Nephron progenitor cell (in vitro differentiated cells): ENCODE measurements at places on chromosomes 1 and 21.

DNA sequence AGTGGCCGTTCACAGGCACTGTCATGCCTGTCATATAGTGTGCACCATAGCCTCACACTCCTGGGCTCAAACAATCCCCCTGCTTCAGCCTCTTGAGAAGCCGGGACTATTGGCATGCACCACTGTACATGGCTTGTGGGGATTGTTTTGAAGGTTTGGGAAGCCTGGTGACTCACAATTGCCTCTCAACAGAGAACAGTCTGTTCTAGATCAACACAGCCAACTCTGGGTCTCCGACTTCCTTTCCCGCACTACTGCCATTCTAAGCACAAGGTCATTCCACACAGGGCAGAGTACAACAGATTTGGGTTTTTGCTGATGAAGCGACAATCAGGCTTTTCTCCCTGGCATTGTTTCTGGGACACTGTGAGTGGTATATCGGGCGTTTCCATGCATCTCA, 15.5 kb upstream of the AHCTF1 start:
- no peak overlapping the region for H3K27ac ChIP-seq
- H3K27me3 ChIP-seq = no peaks in the 10 kb centered on the region
- no peak overlapping the region for H3K4me3 ChIP-seq
- no peak for DNase-seq
- H3K36me3 ChIP-seq = peaks cover 54% of the 10 kb centered on the region

DNA sequence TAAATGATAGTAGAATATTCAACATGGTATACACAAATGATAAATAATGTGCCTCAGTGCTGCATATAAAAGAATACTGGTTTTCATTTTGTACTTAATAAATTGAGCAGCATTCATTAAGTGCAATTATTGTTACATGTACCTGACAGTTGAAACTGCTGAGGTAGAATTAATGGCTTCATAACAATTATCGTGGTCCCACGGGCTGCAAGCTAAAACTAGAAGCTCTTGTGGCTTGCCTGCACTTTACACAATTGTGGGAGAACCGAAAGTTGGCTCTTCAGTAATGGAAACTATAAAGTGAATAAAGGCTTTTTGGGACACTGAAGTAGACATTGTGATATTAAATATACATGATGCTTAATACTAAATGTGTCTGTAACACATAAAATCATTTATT, 23.2 kb downstream of the INSL5 start:
- DNase-seq = no peak
- no peak overlapping the region for H3K4me3 ChIP-seq
- peaks cover 9% of the 10 kb centered on the region for H3K27me3 ChIP-seq
- peaks cover 10% of the 10 kb centered on the region for H3K36me3 ChIP-seq
- no peak overlapping the region for H3K27ac ChIP-seq

DNA sequence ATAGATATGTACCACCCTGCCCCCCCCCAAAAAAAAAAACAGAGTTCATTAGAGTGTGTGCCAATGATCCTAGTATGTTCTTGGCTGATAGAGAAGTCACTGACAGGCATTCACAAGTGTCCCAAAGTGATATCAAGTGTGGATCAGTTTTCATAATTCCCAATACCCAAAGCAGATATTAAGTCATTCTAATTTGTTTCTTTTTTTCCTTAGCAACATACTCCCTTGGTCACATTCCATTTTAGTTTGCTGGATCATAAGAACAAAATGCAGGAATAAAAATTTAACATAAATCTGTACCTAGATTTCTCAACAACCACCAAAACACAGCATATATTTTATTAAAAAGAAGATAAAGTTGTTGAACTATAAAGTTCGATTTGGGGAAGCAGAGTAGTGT, 129.8 kb upstream of the PALMD start:
- DNase-seq = no peak
- no peaks in the 10 kb centered on the region for H3K27me3 ChIP-seq
- H3K4me3 ChIP-seq = no peak overlapping the region
- no peak overlapping the region for H3K27ac ChIP-seq
- no peaks in the 10 kb centered on the region for H3K36me3 ChIP-seq
- no peaks in the 10 kb centered on the region for H3K4me1 ChIP-seq

DNA sequence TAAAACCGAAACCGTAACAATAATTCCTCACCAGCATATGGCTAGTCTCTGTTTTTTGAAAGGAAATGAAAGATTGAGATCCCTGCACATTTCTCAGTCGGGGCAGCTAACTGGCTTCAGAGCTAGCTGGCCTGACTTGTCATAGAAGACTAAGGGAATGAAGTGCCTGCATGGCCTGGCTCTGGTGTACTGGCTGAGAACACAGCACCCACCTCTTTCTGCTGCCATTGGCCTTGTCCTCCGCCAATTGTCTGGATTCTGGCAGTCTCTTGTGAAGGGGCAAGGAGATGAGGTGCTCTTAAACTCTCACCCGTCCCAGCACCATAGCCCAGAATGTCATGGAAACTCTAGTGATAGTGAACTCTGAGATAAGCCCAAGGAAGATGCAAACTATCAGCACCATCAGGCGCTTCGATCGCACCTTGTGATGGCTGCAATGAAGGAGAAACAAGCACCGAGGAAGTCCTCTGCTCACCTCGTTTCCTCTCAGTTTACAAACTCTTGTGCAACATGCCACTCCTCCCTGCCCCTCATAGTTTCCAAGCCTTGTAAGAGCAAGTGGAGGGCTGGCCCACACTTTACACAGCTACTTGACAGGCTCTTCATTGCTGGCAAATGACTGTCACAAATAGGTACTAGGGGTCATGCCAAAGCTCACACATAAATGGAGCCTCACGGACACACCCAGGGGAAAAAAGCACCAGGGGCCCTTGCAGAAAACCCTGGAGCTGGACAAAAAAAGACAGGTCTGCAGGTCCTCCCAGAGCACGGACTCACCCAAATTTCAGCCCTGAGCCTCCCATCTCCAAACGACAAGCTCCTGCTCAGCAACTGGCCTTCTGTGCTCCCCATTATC, 16.4 kb downstream of the INPP5B start:
- peaks cover 3% of the 10 kb centered on the region for H3K27me3 ChIP-seq
- peak overlapping the region; percentile 92 for H3K4me3 ChIP-seq
- peaks cover 25% of the 10 kb centered on the region for H3K4me1 ChIP-seq
- no peak for DNase-seq
- peak overlapping the region; percentile 27 for H3K27ac ChIP-seq
- peaks cover 13% of the 10 kb centered on the region for H3K36me3 ChIP-seq

DNA sequence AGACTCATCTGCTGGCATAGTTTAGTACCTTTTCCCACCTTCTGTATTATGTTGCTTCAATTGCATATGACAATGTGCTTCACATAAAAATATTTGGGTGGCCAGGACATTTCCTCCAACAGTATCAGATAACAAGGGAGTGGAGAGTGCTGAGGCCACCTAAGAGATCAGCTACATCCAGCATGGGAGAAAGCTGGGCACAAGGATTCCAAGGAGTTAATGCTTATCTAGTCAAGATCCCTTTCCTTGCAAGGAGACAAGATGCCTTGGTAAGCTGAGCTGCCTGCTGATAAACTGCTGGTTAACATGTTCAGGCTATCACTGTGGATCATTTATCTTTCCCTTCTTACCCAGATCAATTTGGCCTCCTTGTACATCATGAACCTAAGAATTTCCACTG, 5.4 kb downstream of the TACSTD2 start:
- H3K27me3 ChIP-seq = peaks cover 65% of the 10 kb centered on the region
- peaks cover 22% of the 10 kb centered on the region for H3K4me1 ChIP-seq
- H3K36me3 ChIP-seq = no peaks in the 10 kb centered on the region
- H3K4me3 ChIP-seq = no peak overlapping the region

DNA sequence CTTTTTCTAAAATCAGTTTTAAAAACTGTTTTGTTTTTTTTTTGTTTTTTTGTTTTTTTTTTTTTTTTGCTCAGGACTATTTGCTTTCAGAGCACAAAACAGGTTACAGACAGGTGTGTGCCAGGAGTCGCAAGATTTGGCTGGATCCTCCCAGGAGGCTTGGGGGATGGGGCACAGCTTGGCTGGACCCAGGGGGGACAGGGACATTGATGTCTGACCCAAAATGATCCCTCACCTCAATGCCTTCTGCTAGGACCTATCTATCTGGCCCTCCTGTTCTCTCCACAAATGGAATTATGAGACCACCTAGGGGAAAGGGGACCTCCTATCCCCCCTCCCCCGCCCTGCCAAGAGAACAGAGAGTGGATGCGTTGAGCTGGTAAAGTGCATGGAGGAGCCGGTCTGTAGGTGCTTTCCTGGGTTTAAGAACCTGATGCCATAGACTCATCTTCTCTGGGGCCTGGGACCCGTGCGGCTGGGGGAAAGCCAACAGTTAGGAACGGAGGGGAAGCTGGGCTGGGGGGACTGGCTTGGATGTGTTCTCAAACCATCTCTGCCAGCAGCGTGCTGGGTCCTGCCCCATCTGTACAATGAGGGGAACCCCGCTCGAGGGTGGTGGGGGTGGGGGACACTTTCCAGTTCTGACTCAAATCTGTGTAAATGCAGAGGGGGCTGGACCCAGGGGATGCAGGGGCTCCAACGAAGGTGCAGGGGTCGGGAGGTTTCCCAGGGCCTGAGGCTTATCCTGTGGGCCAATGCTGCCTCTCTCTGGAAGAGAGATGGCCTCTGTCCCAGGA, 28.9 kb downstream of the RUNX3 start:
- no peak overlapping the region for H3K4me3 ChIP-seq
- no peak for DNase-seq
- no peaks in the 10 kb centered on the region for H3K4me1 ChIP-seq
- H3K27ac ChIP-seq = no peak overlapping the region
- H3K27me3 ChIP-seq = peaks cover 22% of the 10 kb centered on the region
- no peaks in the 10 kb centered on the region for H3K36me3 ChIP-seq

GRCh38 chr1:20136249-20136648, 2.9 kb upstream of the PLA2G2F start:
- H3K27me3 ChIP-seq = peaks cover 6% of the 10 kb centered on the region
- no peak for DNase-seq
- H3K27ac ChIP-seq = no peak overlapping the region
- H3K4me1 ChIP-seq = peaks cover 10% of the 10 kb centered on the region
- H3K36me3 ChIP-seq = no peaks in the 10 kb centered on the region

DNA sequence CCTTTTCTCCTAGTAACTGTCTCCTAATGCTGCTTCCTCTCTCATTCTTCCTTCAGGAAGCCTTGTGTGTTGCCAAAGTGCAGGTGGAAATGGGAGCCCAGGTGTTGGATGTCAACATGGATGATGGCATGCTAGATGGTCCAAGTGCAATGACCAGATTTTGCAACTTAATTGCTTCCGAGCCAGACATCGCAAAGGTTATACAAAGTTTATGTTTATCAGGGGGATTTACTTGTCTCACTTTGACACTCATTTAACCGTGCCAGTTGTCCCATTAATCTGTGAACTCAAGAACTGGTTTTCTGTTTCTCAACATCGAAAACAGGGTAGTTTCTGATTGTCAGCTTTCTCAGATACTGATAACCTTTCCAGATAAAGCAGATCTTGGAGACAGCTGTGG, 40.4 kb downstream of the MTR start:
- peak overlapping the region; percentile 10 for H3K27ac ChIP-seq
- H3K36me3 ChIP-seq = peaks cover 59% of the 10 kb centered on the region
- H3K27me3 ChIP-seq = no peaks in the 10 kb centered on the region
- H3K4me1 ChIP-seq = no peaks in the 10 kb centered on the region

GRCh38 chr1:6198646-6199297, 623 bp downstream of the RPL22 start:
- H3K36me3 ChIP-seq = peaks cover 36% of the 10 kb centered on the region
- peak overlapping the region; percentile 25 for H3K27ac ChIP-seq
- peaks cover 48% of the 10 kb centered on the region for H3K4me1 ChIP-seq
- no peak for DNase-seq

GRCh38 chr1:41868241-41868998, 50.3 kb downstream of the HIVEP3 start:
- peaks cover 40% of the 10 kb centered on the region for H3K4me1 ChIP-seq
- H3K4me3 ChIP-seq = no peak overlapping the region
- H3K36me3 ChIP-seq = no peaks in the 10 kb centered on the region
- H3K27ac ChIP-seq = no peak overlapping the region
- no peak for DNase-seq

- H3K36me3 ChIP-seq = no peaks in the 10 kb centered on the region
- H3K4me3 ChIP-seq = no peak overlapping the region
- no peak overlapping the region for H3K27ac ChIP-seq
- peaks cover 31% of the 10 kb centered on the region for H3K27me3 ChIP-seq
- no peaks in the 10 kb centered on the region for H3K4me1 ChIP-seq
Measured at GRCh38 chr1:20443703-20444586, 42.1 kb downstream of the CAMK2N1 start.

DNA sequence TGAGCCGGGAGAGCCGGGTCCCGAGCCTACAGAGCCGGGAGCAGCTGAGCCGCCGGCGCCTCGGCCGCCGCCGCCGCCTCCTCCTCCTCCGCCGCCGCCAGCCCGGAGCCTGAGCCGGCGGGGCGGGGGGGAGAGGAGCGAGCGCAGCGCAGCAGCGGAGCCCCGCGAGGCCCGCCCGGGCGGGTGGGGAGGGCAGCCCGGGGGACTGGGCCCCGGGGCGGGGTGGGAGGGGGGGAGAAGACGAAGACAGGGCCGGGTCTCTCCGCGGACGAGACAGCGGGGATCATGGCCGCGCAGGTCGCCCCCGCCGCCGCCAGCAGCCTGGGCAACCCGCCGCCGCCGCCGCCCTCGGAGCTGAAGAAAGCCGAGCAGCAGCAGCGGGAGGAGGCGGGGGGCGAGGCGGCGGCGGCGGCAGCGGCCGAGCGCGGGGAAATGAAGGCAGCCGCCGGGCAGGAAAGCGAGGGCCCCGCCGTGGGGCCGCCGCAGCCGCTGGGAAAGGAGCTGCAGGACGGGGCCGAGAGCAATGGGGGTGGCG, 371 bp downstream of the ARID1A start:
- H3K4me3 ChIP-seq = no peak overlapping the region
- peak; percentile 49 for DNase-seq
- peaks cover 31% of the 10 kb centered on the region for H3K4me1 ChIP-seq
- H3K36me3 ChIP-seq = no peaks in the 10 kb centered on the region
- H3K27ac ChIP-seq = no peak overlapping the region
- no peaks in the 10 kb centered on the region for H3K27me3 ChIP-seq

GRCh38 chr1:180210008-180210620, 19.9 kb upstream of the LHX4 start:
- no peak for DNase-seq
- no peak overlapping the region for H3K4me3 ChIP-seq
- H3K36me3 ChIP-seq = no peaks in the 10 kb centered on the region
- H3K4me1 ChIP-seq = peaks cover 19% of the 10 kb centered on the region
- H3K27ac ChIP-seq = no peak overlapping the region

DNA sequence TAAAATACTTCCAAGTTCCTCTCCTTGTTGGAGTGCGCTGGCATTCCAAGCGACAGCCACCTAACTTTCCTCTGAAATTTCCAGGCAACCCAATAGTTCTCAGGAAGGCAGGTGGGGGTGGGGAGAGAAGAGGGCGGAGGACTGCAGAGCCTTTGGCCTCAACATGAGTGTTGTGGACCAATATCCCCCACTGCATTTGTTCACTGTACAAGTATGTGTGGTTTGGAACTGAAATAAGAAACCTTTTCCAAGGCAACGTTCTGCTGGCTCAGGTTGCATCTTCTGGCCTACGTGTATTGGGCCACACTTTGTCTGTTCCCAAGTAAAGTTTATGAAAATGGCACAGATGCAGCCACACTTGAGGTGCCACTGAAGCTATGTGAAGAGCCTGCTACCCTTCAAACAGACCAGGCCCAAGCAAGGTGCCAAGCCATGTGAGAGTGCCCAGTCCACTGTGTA, 153.4 kb downstream of the DHRS3 start:
- H3K4me1 ChIP-seq = peaks cover 56% of the 10 kb centered on the region
- no peak for DNase-seq
- peak overlapping the region; percentile 83 for H3K27ac ChIP-seq
- peaks cover 5% of the 10 kb centered on the region for H3K27me3 ChIP-seq
- peaks cover 35% of the 10 kb centered on the region for H3K36me3 ChIP-seq

- no peak overlapping the region for H3K27ac ChIP-seq
- H3K4me3 ChIP-seq = no peak overlapping the region
- no peaks in the 10 kb centered on the region for H3K27me3 ChIP-seq
- no peaks in the 10 kb centered on the region for H3K36me3 ChIP-seq
Measured at GRCh38 chr1:101190441-101190840, 46.4 kb upstream of the S1PR1 start.

GRCh38 chr1:64019818-64020217, 183.6 kb upstream of the UBE2U start:
- H3K27me3 ChIP-seq = no peaks in the 10 kb centered on the region
- no peak overlapping the region for H3K4me3 ChIP-seq
- no peaks in the 10 kb centered on the region for H3K36me3 ChIP-seq
- no peak for DNase-seq
